ENCODE measurements at places on chromosomes 3 and 15.

DNA sequence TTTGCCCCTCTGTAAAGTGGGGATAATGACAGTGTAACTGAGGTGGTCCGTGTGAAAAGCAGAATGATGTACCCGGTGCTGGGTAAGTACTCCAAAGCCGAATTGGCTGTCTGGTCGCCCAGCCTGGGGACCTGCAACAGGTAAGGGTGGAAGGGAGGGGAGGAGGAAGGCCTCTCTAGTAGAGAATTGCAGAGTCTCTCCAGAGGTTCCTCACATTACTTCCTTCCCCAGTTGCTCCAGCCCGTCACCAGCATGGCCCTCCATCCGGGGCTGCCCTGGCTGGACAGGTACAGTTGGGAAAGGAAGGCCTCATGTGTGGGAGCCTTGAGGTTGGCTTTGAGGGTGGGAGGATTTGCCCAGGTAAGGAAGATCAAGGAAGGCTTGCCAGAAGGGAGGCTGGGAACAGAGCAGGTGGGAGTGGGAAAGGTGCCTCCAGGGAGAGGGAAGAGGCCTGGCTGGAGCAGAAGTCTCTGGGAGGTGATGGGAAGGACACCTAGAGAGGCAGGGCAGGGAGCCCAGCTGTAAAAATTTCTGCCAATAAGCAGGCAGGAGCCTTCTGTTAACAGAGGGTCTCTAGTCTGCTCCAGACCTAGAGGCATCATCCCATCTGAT lies 1.7 kb upstream of the PSTPIP1 start:
- DNase-seq, result no peak

GRCh38 chr3:179113903-179114302 lies 34.3 kb upstream of the PIK3CA start:
- no peak for DNase-seq

DNA sequence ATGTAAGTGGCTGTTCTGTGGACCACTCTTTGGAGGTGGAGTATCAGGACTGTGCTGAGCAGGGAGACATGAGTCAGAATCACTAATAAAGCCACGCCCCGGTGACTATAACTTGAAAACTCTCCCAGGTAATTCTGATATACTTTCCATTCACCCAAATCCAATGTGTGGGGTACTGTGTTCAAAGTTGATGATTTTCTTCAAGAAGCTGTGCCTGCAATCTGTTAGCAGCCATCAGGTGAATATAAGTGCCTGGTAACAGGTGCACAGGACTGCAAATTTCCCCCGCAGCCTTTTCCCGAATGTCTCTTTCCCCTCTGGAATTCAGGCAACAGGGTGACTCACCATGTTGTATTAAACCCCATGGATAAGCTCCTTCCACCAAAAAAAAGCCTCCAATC lies 17.0 kb downstream of the MAGI1 start:
- no peak for DNase-seq

- no peak for DNase-seq
These were observed 687 bp downstream of the ALDH1A3 start for GRCh38 chr15:100880139-100880896.

GRCh38 chr3:36075491-36075890 lies 304.8 kb upstream of the STAC start:
- no peak for DNase-seq

GRCh38 chr15:73038220-73038619 lies 14.0 kb upstream of the NEO1 start:
- no peak for DNase-seq

GRCh38 chr3:16666206-16666605 lies 61.0 kb upstream of the DAZL start:
- no peak for DNase-seq

DNA sequence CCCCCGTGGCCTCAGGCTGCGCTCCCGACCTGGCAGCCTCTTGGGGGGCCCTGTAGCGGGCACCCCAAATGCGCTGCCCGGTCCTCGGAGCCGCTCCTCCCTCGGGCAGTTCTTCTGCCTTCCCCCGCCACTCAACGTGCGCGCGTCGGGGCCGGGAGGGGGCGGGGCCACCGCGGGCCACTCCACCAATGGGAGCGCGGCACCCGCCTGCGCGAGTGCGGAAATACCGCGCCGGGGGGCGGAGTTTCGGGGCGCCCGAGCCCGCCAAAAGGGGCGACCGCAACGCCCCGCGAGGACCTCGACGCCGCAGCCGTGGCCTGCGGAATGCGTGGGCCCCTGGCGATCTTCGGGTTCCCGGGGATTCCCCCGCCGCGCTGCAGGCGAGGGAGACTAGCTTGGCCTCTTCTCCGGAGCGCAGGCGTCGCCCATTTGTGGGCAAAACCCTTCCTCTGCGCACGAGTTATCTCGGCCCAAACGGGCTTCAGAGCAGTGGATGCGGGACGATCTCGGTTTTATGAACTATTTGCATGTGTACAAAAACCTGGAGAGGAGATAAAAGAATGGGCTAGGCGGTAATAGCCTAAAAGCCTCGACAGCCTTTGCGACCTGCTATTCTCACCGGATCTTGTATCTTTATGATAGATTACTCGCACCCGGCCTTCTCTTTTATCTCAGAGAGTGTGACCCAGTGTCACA lies at the start of gene TASOR:
TSS of gene TASOR (minus strand) at position 144 of the 696 bp plus-strand sequence. CDS start 259 bp downstream, outside the sequence.
- peak; percentile 32 for DNase-seq

DNA sequence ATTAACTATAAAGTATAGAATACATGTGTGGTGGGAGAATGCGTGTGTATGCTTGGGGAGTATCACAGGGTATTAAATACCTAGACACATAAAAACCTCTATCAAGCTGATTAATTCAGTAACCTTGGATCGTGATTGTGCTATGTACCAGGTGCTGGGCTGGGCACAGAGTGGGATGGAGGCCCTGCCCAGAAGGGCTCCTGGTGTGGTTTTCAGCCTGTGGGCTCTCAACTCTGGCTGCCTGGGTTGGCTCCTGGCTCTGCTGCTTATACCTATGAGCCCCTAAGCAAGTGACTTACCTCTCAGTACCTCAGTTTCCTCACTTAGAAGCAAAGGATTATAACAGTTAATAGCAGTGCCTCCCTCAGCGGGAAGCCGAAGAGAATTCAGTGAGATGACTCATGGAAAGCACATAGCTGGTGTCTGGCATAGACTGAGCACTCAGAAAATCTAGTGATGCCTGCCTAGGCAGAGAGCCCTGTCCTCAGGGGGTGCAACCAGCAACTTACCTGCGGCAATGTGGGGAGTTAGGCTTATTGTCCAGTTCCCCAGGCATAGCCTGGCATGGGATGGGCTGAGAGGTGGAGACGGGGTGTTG lies 90.6 kb upstream of the MYZAP start:
- DNase-seq, result no peak

- peak; percentile 47 for DNase-seq
These were observed 91.6 kb downstream of the SCN11A start for GRCh38 chr3:38960042-38960622.

DNA sequence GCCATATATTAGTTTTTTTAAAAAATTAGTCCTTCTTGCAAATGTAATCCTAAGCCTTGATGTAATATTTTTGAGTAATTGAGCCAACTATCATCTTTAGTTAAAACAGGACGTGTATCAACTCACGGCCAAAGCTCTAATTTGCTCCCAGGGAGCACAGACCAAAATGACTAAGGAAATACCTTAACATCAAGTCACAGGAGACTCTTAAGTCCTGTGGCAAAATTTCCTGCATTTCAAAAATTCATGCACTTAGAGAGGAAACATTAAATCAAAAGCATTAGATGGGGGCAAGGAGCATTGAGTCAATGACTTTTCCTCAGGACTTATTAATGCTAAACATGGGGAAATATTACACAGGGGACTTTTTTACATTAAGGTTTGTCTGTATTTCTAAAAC lies 276.0 kb downstream of the MFSD1 start:
- DNase-seq, result no peak

GRCh38 chr15:82850731-82851130 lies 41.3 kb downstream of the WHAMM start:
- DNase-seq, result no peak

Measured in NCI-H1105 treated with DMSO at 0.1 percent for 48 hours (cell line).